ENCODE measurements at places on chromosomes 5 and 9. TPM values are rescaled to one million over a fixed set of nuclear protein-coding genes. Genes with fewer than 3 reads are reported as not detected.

The SLC34A3 gene
- not detected for total RNA-seq

The TAF11L5 gene
- total RNA-seq, result not detected

The TMEM215 gene
- under 0.01 TPM for total RNA-seq

The NMUR2 gene
- total RNA-seq, result not detected

The SMIM33 gene
- total RNA-seq, result not detected

The GLRA1 gene
- not detected for total RNA-seq

The GM2A gene
- total RNA-seq, result 18.0 TPM

The PPP3R2 gene
- total RNA-seq, result not detected

The ITGA2 gene
- 159 TPM for total RNA-seq

The NUTM2G gene
- total RNA-seq, result not detected

The PKD2L2 gene
- total RNA-seq, result not detected

The CWC27 gene
- total RNA-seq, result 16.8 TPM

The SHROOM1 gene
- 8.2 TPM for total RNA-seq

The SLC6A3 gene
- not detected for total RNA-seq

The ANKRD18B gene
- total RNA-seq, result 2.0 TPM

The ANKRD55 gene
- 2.6 TPM for total RNA-seq

The FOXD4 gene
- 0.19 TPM for total RNA-seq

The ZNF354B gene
- 10.2 TPM for total RNA-seq

The IFNA13 gene
- total RNA-seq, result not detected

The CATSPER3 gene
- total RNA-seq, result under 0.01 TPM

The SPINK4 gene
- total RNA-seq, result not detected

The GRIA1 gene
- 0.33 TPM for total RNA-seq

The GBA2 gene
- 133 TPM for total RNA-seq

The SPATA31D4 gene
- total RNA-seq, result not detected

The CDC20B gene
- total RNA-seq, result 0.19 TPM

The SLC1A3 gene
- total RNA-seq, result not detected

The TOPORS gene
- total RNA-seq, result 30.1 TPM

The ARID3C gene
- 0.33 TPM for total RNA-seq

The PCDHAC1 gene
- total RNA-seq, result 0.10 TPM

The ADRA1B gene
- 0.33 TPM for total RNA-seq

The PRRT1B gene
- total RNA-seq, result not detected

The SPEF2 gene
- 0.98 TPM for total RNA-seq

The DEPDC1B gene
- total RNA-seq, result 7.2 TPM

The LCN12 gene
- total RNA-seq, result 0.29 TPM

The HTR1A gene
- total RNA-seq, result not detected

The NME5 gene
- 1.4 TPM for total RNA-seq

The F2RL2 gene
- 0.76 TPM for total RNA-seq

The PHF24 gene
- not detected for total RNA-seq

The KIF12 gene
- total RNA-seq, result 0.10 TPM

The RNF180 gene
- 13.1 TPM for total RNA-seq

The AK3 gene
- total RNA-seq, result 64.5 TPM

The NR6A1 gene
- 1.1 TPM for total RNA-seq

The PTPRD gene
- total RNA-seq, result 51.9 TPM

The TPPP gene
- total RNA-seq, result under 0.01 TPM

The ZFP37 gene
- total RNA-seq, result 1.1 TPM

The CDH6 gene
- total RNA-seq, result not detected

The WNT8A gene
- under 0.01 TPM for total RNA-seq

The SLCO6A1 gene
- total RNA-seq, result not detected

The ALDH7A1 gene
- total RNA-seq, result 28.5 TPM

The BAAT gene
- not detected for total RNA-seq

The FBP2 gene
- not detected for total RNA-seq

The FOXD4L5 gene
- not detected for total RNA-seq

The SLC25A2 gene
- 0.48 TPM for total RNA-seq

The NOTCH1 gene
- total RNA-seq, result 128 TPM

The GALNT12 gene
- 0.76 TPM for total RNA-seq

The KLF4 gene
- total RNA-seq, result 1.2 TPM

The TUSC1 gene
- total RNA-seq, result 12.5 TPM

All from vein endothelial cell (primary cell).